ENCODE measurements at places on chromosomes 4 and X.

DNA sequence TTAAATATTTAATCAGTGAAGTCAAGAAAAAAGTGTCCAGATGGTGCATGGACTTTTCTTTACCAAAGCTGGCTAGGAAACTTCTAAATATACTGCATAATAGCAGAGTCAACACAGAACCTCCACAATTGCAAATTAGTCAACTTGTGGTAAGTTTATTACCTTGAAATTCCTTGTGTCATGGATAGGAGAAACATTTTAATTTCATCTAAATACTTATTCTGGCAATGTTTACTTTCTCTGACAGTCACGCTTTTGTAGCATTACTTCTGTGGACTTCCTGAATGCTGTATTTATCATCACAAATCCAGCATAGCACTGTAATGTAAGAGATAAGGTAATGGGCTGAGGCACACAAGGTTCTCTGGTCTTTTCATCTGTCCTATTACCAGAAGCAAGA is 2266.1 kb downstream of the PCDH7 start:
- no peak for DNase-seq

GRCh38 chr4:56863441-56864139 is 42.1 kb upstream of the SPINK2 start:
- DNase-seq, result no peak

DNA sequence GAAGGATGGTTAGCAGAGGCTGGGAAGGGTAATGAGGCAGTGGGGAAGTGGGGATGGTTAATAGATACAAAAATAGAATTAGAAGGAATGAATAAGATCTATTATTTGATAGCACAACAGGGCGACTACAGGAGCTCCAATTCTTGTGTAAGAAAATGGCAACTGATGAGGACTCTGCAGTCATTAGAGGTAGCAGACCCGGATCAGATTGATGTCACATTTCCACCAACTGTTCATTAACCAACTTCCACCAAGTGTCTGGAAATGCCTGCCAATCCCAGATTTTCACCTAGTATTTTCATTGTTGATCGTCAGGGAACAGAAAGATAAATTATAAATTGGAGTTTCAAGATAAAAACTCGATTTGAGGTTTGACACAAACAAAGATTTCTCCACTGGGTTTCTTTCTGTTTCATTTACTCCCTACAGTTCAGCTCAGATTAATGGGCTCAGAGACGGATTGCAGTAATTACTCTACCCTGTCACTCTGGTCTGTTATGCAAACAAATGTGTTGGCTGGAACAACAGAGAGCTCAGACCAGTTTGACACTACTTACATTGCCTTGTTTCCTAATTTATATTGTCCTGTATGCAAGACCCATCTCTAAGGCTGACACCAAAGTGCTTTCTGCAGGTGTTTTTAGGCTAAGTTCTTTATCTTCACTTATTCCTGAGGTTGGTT is 909.2 kb upstream of the PRKX start:
- DNase-seq, result no peak

GRCh38 chr4:77264826-77265225 is 107.8 kb downstream of the CCNG2 start:
- no peak for DNase-seq

- DNase-seq, result no peak
Observed at GRCh38 chrX:100591256-100592051, 6.7 kb downstream of the TNMD start.

DNA sequence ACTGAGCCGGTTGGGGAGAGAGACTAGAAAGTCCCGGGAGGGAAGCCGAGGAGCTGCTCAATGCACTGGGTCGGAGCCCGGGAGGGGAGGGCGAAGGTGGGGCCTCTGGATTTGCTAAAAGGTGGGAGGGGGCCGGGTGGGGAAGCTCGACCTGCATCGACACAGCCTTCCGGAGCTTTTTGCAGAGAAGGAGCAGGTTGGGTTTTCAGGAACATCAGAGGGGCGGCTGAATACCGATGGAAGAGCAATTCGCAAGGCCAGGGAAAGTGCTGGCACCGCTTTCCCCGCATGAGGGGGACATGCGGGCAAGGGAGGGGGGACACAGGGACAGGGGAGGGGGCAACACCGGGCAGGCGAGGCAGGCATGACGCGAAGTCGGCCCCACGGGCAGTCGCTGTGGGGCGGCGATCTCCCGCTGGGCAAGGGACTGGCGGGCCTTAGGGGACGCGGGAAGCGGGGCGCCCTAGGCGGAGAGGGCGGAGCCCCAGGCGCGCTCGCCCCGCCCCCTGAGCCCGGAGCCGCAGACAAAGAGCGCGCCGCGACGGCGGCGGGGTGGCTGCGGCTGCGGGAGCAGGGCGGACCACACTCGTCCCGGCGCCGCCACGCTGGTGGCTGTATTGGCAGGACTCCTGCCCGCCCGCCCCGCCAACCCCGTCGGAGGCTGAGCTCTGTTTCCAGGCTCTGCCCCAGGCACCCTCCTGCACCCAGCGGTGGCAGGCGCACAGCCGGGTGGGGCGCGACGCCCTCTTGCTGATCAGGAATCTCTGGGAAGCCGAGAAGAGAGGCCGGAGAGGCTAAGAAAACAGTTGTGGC is 11.6 kb downstream of the PDZD4 start:
- DNase-seq, result peak; percentile 60

GRCh38 chr4:149897783-149898182 is 82.1 kb upstream of the IQCM start:
- DNase-seq, result peak; percentile 8

DNA sequence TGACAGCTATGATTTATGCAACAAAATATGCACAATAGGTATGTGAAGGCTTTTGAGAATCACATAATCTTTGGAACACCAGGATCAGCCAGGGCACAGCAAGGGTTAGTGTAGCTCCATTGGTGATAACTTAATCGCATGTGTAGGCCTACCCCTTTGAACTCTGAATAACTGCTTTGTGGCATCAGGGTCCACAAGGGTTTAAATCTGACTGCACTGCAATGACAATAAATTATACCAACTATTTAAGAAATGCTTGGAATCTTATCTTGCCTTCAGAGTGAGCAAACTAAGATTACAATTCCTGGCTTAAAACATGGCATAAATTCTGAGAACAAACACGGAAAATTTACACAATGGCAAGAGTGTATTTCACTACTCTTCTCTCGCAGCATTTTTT is 245.8 kb downstream of the FBXO8 start:
- no peak for DNase-seq

GRCh38 chr4:127623797-127624083 is 9.0 kb upstream of the INTU start:
- DNase-seq, result no peak

GRCh38 chrX:48025561-48025960 is 18.8 kb downstream of the SPACA5 start:
- no peak for DNase-seq

DNA sequence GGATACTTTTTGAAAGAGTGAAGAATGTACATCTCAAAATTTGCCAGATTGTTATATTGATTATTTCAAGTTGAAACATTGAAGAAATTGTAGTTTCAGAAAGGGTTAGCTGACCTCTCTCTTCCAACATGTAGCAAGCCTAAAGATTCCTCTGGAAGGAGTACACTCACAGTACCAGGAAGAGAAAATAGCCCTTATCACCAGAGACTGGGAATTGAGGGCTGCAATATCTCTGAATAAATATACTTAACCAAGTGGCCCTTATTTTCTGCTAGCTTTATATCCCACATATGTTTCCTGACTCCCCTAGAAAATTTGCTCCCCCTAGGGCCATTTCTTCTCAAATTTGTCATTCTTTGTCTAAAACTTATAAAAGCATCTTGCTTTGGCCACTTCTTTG is 332.2 kb downstream of the GASK1B start:
- no peak for DNase-seq

DNA sequence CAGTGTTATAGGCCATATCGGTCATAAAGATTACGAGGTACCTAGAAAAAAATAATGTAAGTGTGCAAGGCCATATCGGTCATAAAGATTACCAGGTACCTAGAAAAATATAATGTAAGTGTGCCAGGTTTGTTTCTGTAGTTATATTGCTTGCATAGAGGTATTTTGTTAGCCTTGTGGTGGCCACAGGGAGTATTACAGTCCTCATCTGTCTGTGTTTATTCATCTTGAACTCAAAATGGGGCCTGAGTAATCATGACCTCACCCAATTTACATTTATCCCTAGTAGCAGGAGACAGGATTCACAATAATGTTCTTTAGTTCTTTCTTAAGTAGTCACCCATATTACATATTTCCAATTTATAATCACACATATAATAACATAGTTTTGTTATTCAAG is 459.7 kb downstream of the MID1IP1 start:
- no peak for DNase-seq

- no peak for DNase-seq
Observed at GRCh38 chr4:183328832-183329231, 6.6 kb upstream of the CLDN24 start.

- no peak for DNase-seq
Observed at GRCh38 chrX:23061116-23061515, 61.4 kb downstream of the DDX53 start.

DNA sequence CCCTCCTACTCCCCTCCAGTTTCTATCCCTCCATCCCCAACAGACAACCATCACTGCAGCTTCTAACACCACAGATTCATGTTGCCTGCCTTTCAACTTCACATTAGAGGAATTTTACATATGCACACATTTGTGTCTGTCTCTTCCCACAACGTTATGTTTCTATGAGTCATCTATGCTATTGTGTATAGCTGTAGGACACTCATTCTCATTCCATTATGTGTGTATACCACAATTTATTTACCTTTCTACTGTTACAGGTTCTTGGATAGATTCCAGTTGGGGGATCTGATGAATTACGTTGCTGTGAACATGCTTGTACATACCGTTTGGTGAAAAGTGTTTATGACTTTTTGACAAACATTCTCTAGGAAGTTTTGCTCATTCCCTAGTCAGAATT is 58.8 kb upstream of the TRPC3 start:
- DNase-seq, result no peak

- DNase-seq, result no peak
Observed at GRCh38 chr4:127997534-127998388, 32.6 kb downstream of the ABHD18 start.

DNA sequence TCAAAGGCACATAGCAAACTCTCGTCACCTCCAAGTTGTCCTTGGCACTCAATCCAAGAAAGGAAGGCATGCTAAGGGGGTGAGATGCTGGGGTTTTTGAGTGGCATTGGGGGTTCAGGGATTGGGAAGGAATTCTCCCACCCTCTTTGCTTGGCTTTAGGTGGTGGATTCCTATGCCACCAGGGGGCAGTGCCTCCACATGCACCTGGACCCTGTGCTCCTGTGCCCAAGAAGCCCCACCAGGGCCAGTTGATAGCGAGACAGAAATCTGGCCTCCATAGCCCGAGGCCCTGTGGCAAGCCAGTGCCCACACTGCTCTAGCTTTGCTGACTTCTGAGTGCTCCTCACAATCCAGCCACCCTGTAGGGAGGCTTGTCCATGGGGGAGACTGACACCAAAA is 2.0 kb upstream of the FATE1 start:
- DNase-seq, result no peak

- DNase-seq, result no peak
Observed at GRCh38 chr4:83283181-83283580, 1.4 kb downstream of the COQ2 start.

DNA sequence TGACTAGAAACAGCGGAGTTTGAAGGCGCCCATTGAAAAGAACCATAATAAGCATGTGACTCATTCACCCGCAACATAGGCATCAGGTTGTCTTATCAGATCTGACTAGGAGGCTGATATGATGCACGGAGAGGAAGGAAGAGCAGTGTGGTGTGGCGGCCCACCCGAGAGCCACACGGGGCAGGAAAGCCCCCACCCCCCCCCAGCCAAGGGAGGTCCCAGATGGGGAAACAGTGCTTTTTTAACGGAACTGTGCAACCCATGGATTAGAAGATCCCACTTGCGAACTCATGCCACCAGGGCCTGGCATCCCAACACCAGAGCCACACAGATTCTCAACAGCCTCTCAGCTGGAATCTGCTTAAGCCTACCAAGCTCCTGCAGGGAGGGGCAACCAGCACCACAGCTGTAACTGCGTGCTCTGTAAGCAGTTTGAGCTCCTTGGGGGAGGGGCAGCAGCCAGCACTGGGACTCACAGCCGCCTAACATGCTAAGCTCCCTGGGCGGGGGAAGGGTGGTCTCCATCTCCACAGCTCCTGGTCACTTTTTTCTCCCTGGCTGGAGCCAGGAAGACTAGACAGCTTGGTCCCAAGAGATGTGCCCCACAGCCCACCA is 466.2 kb downstream of the PDGFC start:
- no peak for DNase-seq

GRCh38 chrX:18769364-18769763 is 61.9 kb downstream of the PPEF1 start:
- DNase-seq, result no peak

GRCh38 chr4:146640465-146641061 is 1.9 kb downstream of the POU4F2 start:
- DNase-seq, result no peak

DNA sequence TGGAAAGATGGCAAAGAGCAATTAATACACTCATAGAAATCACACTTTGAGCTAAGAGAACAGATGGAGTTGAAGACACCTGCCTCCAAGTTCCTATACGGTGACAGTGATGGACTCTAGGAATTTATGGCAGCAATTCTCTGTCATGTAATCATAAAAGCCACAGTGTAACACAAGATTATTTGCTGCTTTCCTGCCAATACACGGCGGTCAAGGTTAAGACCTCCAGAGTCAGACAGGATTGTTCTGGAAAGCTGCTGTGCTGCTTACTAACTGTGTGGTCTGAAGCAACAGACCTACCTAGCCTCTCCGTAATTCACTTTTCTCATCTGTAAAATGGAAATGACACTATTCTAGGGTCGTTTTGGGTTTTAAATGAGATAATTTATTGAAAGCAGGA is 14.6 kb upstream of the KIT start:
- DNase-seq, result no peak

GRCh38 chr4:16226816-16227461 is 668 bp upstream of the TAPT1 start:
- DNase-seq, result peak; percentile 52

DNA sequence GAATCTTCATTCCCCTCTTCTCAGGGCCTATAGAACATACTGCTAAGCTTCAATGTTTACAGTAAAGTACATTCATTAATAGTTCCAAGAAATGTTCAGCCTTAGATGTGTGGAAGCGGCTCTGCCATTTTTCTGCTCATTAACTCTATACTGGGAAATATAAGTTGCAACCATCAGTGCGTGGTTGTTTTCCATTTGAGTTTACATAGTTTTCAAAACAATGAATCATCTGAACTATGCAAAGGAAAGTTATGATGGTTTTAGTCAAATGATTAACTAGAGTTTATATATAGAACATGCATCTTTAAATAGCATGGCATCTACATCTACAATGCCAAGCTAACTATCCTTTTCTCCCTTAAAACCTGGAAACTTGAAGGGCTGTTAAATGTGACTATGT is 29.6 kb downstream of the LEF1 start:
- DNase-seq, result no peak

DNA sequence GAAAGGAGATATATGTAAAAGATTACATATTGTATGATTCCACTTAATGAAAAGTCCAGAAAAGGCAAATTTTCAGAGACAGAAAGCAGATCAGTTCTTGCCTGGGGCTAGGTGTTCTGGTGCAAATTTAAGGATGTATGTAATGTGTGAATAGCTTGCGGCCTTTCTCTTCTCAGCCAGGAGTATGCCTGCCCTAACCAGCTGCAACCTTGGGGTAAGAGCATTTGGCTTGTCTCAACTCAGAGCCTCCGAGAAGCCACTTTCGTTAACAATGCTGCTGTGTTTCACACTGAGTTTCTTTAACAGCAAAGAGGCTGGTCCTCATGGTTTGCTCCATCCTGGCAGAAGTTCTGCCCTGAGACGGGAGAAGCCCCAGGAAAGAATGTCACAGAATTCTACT is 102.7 kb downstream of the SPCS3 start:
- no peak for DNase-seq
